ENCODE measurements at places on chromosomes 11 and 22.

DNA sequence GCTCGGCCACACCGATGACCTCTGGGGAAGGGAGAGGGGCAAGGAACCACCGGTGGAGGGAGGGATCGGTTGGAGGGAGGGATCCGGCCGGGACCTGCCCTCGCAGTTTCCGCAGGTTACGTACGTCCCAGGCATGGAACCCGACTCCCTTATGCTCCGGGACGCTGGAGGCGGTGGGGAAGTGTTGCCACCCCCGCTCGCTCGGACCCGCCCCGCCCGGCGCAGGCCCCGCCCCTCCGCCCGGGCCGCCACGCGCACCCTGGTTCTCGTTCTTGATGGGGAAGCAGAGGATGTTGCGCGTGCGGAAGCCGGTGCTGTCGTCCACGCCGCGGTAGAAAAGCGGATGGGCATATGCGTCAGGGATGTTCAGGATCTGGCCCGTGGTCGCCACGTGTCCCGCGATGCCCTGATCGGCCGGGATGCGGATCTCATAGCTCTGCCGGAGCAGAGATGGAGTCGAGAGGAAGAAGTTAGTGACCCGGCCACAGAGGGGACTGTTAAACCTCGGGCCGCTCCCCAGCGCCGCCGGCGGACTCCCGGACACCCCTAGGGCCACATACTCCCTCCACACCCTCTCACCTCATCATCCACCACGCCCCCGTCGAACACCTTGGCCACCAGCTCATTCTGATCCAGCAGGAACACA, 89.8 kb downstream of the PDE2A start:
- peak; percentile 84 for DNase-seq

DNA sequence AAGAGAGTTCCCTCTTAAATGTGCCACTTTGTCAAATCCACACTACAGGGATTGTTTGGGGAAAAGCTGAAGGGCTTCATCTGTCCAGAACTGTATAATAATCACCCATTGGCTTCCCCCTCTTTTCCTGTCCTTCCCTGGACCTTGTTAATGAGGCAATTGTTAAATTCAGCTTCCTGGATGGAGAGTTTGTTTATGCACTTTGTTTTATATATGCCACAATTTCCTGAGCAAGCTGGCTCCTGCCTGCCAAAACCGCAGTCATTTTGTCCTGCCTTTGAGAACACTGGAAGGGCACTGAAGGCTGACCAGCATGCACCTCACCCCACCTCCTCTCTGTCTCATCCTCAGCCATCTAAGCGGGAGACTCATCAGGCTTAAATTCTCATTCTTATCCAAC, 86.2 kb downstream of the MSANTD4 start:
- no peak for DNase-seq

DNA sequence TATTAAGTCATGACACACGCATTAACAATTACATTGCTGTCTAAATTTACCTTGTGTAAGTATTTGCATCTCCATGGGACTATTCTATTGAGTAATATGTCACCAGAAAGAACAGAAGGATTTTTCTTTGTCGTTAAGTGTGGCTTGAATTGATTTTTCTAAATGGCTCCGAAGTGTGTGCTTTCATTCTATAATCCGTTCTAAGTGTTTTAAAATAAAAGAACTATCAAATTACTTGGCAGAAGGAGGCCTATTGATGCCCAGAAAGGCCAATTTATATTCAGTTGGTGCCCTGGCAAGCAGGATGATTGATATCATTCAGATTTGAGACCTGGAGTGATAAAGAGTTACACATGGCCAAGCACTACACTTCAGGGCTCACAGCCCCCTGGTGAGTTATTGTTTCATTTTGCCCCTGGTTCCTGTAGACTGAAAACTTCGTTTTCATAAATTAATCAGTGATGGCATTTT, 538.9 kb upstream of the ANO5 start:
- no peak for DNase-seq

- no peak for DNase-seq
These were observed 100.1 kb downstream of the PRR5L start for GRCh38 chr11:36395978-36396736.

- DNase-seq = no peak
These were observed 78.4 kb upstream of the CCDC90B start for GRCh38 chr11:83364500-83365045.

DNA sequence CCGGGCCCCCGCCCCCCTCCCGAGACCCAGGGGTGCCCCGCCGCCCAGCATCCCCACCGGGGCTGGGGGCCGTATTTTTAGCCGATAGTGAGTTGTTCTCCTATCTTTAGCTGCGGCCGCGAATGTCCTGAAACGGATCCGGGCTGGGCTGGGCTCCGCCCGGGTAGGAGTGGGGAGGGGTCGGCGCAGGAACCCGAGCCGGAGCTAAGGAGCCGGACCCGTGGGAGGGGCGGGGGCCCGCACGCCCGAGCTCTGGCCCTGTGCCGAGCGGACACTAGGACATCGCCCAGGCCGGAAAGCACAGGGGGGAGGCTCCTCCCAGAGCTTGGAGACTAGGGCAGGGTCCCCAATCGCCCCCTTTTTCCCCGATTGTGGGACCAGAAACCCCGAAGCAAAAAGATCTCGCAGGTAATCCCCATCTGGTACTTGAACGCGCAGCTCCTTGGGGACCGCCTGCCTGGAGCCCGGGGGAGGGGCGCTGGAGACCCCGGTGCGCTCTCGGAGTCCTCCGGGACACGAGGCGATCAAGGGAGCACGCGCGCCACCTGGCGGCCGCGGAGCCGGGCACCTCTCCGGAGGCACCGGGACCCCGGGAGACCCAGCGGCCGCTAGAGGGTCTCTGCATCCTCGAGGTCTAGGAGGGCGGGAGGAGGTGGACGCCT, 669 bp downstream of the CDC42EP2 start:
- DNase-seq = peak; percentile 75
